ENCODE measurements at places on chromosomes 2 and 18.
A peak's percentile ranks its signal among the peaks of the same experiment; 100 is the strongest.

DNA sequence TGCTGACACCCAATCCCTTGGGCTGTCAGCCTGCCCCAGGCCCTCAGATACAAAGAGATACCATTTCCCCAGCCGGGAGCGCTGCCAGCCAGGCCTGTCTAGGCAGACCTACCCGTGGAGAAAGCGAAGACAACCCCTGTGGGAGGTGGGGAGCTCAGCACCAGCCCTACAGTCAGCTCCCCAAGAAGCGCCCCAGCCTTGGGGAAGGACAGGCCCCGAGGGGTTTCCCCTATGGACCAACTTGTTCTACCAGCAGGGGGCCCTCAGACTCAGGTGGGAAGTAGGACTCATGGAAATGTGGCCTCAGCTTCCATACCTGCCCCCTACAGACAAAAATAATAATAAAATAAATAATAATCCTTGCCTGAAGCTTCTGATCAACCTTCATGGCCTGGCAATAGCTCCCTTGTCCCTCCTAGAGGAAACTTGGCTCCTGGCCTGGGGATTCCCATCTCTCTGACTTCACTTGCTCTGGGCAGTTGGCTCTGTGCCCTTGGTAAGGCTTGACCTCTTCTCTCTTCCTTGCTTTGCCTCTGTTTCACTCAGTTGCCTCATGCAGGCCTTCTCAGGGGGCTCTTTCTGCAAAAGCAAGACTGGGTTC, 7.0 kb downstream of the SLC35F6 start:
- peak; percentile 97 for DNase-seq
- H3K27ac ChIP-seq, result peak overlapping the region; percentile 84
- H3K27me3 ChIP-seq, result no peaks in the 10 kb centered on the region
- H3K36me3 ChIP-seq, result peaks cover 25% of the 10 kb centered on the region

DNA sequence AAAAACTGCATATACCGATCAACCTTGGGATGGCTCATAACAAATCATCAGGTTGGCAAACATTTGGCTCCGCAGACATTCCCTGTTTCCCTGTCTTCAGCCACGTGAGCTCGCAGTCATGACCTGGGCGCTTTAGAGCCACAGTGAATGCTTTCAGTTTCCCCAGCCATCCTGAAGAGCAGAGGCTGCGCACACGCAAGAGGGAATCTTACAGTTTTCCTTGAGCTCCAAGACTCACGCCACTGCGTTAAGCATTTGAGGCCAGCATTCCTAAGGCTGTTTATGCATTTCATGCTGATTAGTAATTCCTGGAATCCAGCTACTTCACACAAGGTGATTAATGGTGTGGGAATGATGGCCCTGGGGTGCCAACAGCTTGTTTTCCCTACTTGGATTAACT, 95.1 kb downstream of the MTCL1 start:
- H3K4me3 ChIP-seq, result no peak overlapping the region
- DNase-seq, result no peak
- H3K27me3 ChIP-seq, result no peaks in the 10 kb centered on the region
- no peaks in the 10 kb centered on the region for H3K4me1 ChIP-seq

DNA sequence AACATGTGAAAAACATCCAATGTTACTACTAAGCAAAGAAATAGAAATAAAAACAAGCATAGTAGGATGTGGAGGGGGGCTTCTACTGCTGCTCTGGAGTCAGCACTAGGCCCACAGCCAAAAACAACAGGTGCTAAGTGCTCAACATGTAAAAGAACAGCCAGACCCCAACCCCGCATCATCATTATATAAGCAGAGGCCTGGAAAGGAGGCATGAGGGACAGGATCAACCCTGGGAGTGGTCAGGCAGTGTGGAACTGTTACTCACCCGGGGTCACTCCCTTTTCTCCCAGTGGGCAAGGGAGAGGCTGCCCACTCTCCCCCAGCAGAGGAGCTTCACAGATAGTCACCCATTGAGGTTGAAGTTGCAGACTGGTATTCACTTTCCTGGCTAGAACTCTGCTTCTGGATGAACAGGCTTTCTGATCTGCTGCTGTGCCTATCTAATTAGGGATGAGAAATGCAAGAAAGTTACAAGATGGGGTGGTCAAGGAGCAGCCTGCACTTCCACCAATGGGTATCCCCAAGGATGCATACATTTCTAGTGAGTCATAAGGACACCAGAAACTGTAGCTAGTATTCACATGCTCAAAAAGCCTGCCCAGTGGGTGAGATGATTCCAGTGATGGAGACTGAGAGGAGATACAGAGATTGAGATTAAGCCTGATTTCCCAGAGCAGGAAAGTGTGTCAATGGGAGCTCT, 480.1 kb upstream of the TCF4 start:
- no peak overlapping the region for H3K27ac ChIP-seq
- H3K4me1 ChIP-seq, result no peaks in the 10 kb centered on the region
- no peak for DNase-seq
- H3K4me3 ChIP-seq, result no peak overlapping the region
- H3K27me3 ChIP-seq, result no peaks in the 10 kb centered on the region
- no peaks in the 10 kb centered on the region for H3K36me3 ChIP-seq

DNA sequence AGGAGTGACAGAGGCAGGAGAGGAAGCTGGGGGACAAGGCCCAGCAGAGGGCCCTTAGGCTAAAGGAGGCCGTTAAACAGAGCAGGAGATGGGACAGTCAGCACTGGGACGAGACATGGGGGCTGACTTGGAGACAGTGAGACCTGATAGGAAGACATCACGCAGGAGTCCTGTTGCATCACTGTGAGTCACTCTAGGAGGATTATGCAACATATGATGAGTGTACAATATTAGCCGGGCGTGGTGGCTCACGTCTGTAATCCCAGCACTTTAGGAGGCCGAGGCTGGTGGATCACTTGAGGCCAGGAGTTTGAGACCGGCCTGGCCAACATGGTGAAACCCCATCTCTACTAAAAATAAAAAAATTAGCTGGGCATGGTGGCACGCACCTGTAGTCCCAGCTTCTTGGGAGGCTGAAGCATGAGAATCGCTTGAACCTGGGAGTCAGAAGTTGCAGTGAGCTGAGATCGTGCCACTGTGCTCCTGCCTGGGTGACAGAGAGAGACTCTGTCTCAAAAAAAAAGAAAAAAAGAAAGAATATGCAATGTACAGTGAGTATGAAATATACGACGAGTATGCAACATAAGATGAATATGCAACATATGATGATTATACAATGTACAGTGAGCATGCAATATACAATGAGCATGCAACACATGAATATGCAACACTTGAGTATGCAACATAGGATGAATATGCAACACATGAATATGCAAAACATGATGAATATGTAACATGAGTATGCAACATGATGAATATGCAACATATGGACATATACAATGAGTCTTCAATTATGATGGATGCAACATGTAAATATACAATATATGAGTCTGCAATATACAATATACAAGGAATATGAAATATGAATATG, 83.3 kb upstream of the ID2 start:
- DNase-seq, result peak; percentile 87
- H3K4me1 ChIP-seq, result no peaks in the 10 kb centered on the region
- no peaks in the 10 kb centered on the region for H3K36me3 ChIP-seq
- H3K4me3 ChIP-seq, result no peak overlapping the region
- peak overlapping the region; percentile 82 for H3K27ac ChIP-seq

- DNase-seq, result no peak
- H3K36me3 ChIP-seq, result no peaks in the 10 kb centered on the region
- H3K4me3 ChIP-seq, result no peak overlapping the region
Measured at GRCh38 chr2:8436585-8436984, 245.3 kb upstream of the ID2 start.

GRCh38 chr2:125567100-125567499, 1088.9 kb upstream of the GYPC start:
- no peak for DNase-seq
- no peak overlapping the region for H3K27ac ChIP-seq
- H3K4me1 ChIP-seq, result no peaks in the 10 kb centered on the region
- H3K4me3 ChIP-seq, result no peak overlapping the region
- H3K27me3 ChIP-seq, result no peaks in the 10 kb centered on the region

- DNase-seq, result peak; percentile 30
- H3K4me3 ChIP-seq, result no peak overlapping the region
- H3K4me1 ChIP-seq, result peaks cover 6% of the 10 kb centered on the region
Measured at GRCh38 chr2:206211657-206212255, 52.1 kb downstream of the EEF1B2 start.

GRCh38 chr2:239717319-239717675, 307.8 kb downstream of the NDUFA10 start:
- H3K36me3 ChIP-seq, result no peaks in the 10 kb centered on the region
- H3K4me1 ChIP-seq, result no peaks in the 10 kb centered on the region
- no peaks in the 10 kb centered on the region for H3K27me3 ChIP-seq
- no peak overlapping the region for H3K27ac ChIP-seq
- no peak for DNase-seq
- no peak overlapping the region for H3K4me3 ChIP-seq

DNA sequence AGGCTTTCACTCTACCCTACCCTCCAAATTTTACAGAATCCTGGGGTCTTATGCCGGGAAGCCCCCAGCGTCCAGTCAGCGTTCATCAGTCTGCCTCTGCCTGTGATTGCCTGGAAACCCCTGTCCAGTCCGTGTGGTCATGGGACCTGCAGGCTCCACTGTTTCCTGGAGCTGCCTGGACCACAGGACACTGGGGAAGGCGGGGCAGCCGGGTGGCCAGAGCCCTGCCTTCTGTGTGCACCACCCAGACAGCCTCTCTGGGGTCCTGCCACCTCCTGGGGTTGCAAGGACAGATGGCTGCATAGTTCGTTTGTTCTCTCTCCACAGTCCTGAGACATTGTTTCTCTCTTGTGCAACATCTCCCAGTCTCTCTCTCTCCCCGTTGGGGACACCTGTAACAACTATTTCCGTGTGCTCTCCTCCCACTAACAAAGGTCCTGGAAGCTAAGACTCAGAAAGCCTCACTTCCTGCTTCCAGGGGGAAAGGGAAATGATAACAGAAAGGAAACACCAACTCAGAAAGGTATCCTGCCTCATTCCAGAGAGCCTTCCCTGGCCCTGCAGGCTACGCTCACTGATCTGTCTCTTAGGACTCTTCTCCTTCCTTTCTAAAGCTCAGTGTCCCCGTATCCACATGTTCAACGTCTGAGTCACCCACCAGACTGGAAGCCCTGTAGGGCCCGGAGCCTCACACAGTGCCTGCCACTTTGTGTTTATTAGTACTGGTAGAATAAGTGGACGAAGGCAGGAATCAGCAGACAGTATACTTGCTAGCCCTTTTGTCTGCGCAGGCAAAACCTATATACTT, 192.8 kb upstream of the RAB12 start:
- no peak overlapping the region for H3K4me3 ChIP-seq
- H3K36me3 ChIP-seq, result no peaks in the 10 kb centered on the region
- no peak for DNase-seq

- H3K36me3 ChIP-seq, result no peaks in the 10 kb centered on the region
- H3K4me3 ChIP-seq, result no peak overlapping the region
- no peaks in the 10 kb centered on the region for H3K27me3 ChIP-seq
- H3K4me1 ChIP-seq, result no peaks in the 10 kb centered on the region
- DNase-seq, result no peak
Measured at GRCh38 chr2:82665691-82666090, 1793.4 kb downstream of the SUCLG1 start.

DNA sequence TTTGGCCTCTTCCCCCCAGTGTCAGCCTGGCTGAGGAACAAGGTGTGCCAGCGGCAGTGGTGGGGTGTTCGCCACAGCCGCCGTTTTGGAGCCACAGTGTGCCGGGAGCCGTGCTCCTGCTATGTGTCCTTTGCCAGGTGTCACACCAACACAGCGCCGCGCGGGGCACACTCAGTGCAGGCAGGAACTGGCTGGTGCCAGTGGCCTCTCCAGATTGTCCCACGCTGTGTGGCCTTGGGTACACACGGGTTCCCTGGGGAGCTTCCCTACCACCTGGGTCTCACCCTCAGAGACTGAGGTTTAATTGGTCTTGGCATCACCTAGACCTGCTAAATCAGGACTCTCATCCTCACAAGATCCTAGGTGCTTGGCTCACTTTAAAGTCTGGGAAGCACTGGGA, 171.6 kb downstream of the LDLRAD4 start:
- peak; percentile 18 for DNase-seq
- H3K27me3 ChIP-seq, result no peaks in the 10 kb centered on the region
- no peaks in the 10 kb centered on the region for H3K36me3 ChIP-seq
- H3K27ac ChIP-seq, result no peak overlapping the region
- no peaks in the 10 kb centered on the region for H3K4me1 ChIP-seq
- no peak overlapping the region for H3K4me3 ChIP-seq

DNA sequence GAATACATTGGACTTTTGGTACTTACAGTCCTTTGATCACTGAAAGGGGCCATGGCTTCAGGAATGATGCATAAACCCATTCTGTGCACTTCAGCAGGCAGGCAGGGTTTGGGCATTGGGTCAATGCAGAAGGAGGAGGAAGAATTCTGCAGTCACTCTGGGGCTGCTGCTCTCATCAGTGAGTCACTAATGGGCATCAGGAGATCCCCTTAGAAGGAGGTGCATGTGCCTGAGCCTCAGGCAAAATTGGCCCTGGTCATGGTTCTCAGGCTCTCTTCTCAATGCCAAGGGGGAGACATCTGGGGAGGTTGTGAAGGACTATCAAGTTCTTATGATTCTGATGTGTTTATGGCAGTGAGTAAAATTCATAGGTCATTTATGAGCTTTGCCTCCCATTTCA, 52.0 kb upstream of the TNP1 start:
- no peaks in the 10 kb centered on the region for H3K36me3 ChIP-seq
- no peaks in the 10 kb centered on the region for H3K27me3 ChIP-seq
- no peaks in the 10 kb centered on the region for H3K4me1 ChIP-seq
- H3K4me3 ChIP-seq, result no peak overlapping the region
- DNase-seq, result no peak
- no peak overlapping the region for H3K27ac ChIP-seq

DNA sequence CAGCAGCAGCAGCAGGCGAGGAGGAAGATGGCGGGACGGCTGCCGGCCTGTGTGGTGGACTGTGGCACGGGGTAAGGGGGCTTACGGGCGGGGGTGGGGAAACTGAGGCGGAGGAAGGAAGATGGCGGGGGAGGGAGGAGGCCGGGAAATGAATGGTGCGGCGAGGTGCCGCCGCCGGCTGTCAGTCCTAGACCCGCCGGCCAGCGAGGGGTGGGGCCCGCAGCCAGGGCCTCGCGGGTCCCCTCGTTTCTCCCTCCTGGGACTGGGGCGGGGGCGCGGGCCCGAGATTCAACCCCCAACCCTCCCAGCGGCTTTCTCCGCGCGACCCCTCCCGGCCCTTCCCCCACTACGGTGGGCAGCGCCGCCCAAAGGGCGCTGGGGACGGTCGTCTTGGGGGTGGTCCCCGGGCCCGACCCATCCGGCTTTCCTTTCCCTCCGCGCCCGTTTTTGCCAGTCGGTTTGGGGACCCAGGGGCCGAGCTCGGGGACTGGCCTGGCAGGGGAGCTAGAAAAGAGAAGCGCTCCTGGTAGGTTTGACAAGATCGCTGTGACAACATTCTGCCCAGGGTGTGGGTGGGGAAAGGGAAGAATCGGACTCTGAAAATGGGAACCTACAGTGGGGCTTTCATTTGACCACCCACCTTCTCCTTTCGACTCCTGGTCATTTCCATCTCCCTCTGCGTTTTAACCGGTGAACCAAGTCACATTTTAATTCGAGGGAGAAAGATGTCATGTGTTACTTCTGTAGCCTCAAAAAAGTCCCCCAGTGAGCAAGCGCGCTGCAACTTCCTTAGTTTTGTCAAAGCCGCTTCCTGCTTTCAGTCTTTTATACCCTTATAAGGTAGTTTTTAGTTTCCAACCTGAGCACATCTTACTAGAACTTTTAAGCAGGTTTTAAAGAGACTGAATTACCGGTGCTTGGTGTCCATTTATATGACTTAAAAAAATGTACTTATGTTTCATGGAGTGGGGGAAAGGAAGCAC, 655 bp downstream of the ACTR3 start:
- DNase-seq, result peak; percentile 65
- H3K36me3 ChIP-seq, result no peaks in the 10 kb centered on the region
- H3K4me3 ChIP-seq, result peak overlapping the region; percentile 80

- no peaks in the 10 kb centered on the region for H3K36me3 ChIP-seq
- H3K4me1 ChIP-seq, result no peaks in the 10 kb centered on the region
- DNase-seq, result no peak
- H3K27ac ChIP-seq, result no peak overlapping the region
- H3K27me3 ChIP-seq, result no peaks in the 10 kb centered on the region
Measured at GRCh38 chr2:239778042-239778851, 246.9 kb downstream of the NDUFA10 start.
